ENCODE measurements at places on chromosomes 1 and 21.

DNA sequence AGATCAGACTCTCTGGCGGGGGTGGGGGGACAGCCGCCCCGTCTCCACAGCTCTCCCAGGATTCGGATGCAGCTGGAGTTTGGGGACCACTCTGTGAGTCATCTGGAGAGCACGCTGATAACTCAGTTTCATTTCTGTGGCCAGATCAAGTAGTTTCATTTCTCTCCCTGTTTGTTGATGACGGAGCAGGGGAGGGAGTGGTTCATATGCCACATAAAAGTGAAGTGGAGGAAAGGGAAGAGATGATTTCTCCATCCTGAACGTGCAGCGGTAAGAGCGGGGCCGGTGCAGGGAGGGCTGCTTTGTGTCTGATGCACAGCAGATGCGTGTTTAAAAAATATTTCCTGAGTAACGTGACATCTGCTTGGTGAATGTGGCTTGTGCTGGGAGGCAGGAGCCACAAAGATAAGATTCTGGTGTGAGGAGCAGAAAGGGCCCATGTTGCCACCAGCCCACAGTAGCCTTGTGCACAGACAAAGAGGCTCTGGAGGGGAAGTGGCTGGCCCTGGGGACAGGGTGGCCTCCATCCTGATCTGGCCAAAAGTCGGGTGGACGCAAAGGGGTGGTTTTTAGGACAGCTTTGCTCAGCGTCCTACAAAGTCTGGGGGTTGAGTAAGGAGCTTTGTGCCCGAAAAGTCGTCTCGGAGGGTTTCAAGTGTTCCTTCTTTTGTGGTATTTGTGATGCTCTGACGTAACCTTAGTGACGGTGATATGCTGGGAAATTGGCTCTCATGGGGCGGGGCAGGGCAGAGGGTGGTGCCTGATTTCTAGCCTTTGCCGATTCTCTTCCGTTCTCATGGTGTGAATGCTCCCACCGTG lies at the start of gene MX2:
Gene MX2, plus strand, starts transcription at position 242 of the 819 bp plus-strand sequence. CDS start 14,880 bp downstream, outside the sequence.
- DNase-seq: no peak

GRCh38 chr1:212021563-212021962 lies 13.8 kb downstream of the INTS7 start:
- no peak for DNase-seq

- DNase-seq: no peak
Measured at GRCh38 chr1:3633344-3634058, 8.7 kb downstream of the TPRG1L start.

GRCh38 chr1:51661081-51661518 lies 44.2 kb downstream of the OSBPL9 start:
- DNase-seq: no peak

GRCh38 chr1:217135987-217136894 lies 413.0 kb upstream of the ESRRG start:
- no peak for DNase-seq

DNA sequence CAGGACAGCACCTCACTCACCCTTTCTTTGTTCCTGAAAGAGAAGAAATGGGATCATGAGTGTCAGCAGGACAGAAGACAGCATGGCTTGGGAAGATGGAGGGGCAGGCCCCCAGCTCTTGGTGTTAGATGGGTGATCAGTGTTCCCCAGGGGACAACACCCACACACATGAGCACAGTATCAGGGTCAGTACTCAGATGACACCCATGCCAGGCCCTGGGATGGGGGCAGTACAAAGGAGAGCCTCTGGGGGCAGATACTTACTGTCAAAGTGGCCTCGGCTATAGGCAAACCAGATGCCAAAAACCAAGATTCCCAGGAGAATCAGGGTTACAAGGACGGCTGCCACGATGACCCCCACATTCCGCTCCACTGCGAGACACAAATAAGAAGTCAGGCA lies 21.6 kb downstream of the F11R start:
- DNase-seq: no peak

GRCh38 chr1:239244084-239244483 lies 142.3 kb upstream of the CHRM3 start:
- DNase-seq: no peak

- no peak for DNase-seq
Measured at GRCh38 chr1:3678361-3679097, 26.2 kb downstream of the TP73 start.

DNA sequence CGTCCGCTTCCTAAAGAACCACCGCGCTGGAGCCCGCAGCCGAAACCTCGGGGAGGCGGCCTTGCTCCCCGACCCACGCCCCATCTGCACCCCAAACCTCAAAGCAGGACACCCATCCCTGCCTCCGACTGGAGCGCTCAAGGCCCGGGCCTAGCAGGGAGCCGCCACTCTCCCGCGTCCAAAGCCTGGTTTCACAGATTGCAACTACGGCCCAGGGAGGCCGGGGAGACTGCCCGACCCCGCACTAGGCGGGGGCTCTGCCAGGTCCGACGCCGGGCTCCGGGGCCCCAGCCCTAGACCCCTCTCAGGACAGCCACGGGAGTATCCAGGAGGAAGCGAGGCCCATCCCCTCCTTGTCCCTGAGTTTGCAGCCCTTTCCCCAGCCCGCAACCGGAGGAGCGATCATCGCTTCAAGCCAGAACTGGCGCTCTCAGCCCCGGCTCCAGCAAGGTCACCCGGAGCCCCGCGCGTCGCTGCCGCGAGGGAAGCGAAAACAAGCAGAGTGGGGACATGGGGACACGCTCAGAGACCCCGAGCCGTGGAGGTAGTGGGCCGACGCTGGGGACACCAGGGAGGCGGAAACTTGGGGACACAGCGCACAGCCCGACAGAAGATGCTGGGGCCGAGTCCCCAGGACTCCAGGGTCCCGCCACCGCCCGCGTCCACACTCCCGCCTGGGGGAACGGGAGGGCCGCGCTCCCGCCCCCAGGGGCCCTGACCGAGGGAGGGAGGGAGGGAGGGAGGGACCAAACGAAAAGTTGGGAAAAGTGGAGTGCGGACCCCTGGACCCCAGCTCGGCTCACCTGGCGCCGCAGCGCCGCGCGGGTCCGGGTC lies 433 bp downstream of the TMEM200B start:
- no peak for DNase-seq

DNA sequence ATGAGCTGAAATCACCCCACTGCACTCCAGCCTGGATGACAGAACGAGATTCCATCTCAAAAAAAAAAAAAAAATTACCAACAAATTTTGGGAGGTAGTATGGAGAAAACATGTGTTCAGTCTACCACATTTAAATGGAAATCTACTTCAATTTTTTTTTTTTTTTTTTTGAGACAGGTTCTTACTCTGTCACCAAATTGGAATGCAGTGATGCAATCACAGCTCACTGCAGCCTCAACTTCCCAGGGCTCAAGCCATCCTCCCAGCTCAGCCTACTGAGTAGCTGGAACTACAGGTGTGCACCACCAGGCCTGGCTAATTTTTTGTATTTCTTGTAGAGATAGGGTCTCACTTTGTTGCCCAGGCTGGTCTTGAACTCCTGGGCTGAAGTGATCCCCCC lies 82.1 kb downstream of the GFI1 start:
- DNase-seq: no peak

- DNase-seq: no peak
Measured at GRCh38 chr1:73026114-73026513, 743.8 kb upstream of the NEGR1 start.

DNA sequence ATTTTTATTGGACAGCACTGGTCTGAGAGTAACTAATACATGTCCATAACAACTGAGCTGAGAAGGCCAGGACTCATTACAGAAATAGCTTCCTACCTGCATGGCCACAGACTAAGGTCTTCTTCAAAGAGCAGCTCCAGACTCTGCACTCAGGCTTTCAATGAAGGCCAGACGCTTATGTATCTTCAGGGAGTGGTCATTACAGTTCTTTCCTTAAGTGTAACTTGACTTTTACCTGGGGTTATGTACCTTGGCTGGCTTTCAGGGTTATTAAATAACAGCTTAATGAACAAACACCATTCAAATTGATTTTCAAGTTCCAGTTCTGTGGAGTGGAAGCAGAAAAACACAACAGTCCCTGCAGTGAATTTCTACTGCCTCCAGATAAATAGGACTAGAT lies 23.8 kb upstream of the SLC22A15 start:
- DNase-seq: no peak

GRCh38 chr1:116763787-116764465 lies 9.7 kb downstream of the CD2 start:
- DNase-seq: no peak

DNA sequence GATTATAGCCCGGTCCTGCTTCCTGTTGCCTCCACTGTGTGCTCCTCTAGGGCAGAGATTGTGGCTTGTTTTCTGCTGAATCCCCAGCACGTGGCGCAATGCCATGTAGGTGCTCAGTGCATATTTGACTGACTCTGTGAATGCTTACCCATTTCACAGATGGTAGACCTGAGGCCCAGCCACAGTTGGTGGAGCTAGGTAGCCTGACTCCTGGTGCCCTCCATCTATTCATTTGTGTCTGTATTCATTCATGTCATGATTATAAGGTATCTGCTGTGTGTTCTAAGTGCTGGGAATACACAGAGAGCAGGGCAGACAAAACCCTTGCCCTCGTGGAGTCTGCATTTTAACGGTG lies 22.5 kb downstream of the TNFRSF1B start:
- DNase-seq: no peak

GRCh38 chr1:28971980-28972771 lies 57.8 kb downstream of the EPB41 start:
- DNase-seq: no peak

DNA sequence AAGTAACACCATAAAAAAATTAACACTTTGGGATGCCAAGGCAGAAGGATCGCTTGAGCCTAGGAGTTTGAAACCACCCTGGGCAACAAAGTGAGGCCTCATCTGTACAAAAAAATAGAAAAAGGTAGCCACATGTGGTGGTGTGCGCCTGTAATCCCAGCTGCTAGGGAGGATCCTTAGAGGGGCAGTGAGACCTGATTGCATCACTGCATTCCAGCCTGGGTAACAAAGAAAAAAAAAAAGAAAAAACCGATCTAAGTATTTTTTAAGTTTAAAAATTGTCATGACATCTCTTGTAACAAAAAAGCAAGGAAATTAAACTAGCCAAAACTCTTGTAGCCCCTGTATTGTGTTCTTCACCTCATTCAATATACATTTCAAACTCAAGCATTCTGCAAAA lies 39.5 kb downstream of the ZZZ3 start:
- no peak for DNase-seq

DNA sequence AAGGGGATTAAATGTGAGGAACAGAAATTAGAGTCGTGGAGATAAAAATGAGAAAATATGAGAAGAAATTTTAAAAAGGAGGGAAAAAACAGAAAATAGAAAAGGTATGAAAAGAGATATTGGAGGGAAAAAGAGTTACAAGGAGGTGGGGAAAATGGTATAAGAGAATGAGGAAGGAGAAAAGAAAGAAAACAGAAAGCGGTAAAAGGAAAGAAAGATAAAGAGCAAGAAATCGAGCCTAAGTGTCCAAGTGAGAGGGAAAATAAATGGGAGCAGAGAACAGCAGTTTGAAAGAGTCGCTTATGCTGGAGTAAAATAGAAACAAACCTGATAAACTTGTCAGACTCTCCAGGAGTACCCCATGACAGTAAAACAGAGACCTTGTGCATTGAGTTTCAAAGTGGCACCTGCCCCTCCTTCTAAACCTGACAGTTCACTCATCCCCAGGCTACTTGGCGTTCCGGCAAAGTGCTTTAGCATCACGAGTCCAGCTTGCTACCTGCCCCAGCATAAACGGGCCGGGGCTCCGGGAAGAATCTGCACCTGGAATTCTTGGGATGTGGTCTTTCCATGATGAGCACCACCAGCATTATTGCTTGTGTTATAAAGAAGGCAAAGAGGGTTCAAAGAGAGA lies 585 bp downstream of the NEGR1 start:
- DNase-seq: no peak

- DNase-seq: no peak
Measured at GRCh38 chr21:34890724-34891612, 158.1 kb downstream of the RUNX1 start.

DNA sequence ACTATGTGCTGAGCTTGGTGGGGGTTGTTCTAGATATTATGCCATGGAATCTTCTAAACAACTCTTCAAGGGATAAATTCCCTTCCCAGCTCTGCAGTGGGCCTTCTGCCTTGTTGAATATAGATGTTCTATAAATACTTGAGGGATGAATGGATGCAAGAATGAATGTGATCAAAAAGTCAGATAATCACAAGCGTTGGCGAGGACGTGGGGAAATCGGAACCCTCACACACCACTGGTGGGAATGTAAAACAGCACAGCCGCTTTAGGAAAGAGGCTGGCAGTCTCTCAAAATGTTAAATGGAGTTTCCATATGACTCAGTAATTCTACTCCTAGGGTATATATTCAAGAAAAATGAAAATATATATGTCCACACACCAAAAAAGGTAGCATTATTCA lies 19.0 kb downstream of the SDC3 start:
- no peak for DNase-seq

DNA sequence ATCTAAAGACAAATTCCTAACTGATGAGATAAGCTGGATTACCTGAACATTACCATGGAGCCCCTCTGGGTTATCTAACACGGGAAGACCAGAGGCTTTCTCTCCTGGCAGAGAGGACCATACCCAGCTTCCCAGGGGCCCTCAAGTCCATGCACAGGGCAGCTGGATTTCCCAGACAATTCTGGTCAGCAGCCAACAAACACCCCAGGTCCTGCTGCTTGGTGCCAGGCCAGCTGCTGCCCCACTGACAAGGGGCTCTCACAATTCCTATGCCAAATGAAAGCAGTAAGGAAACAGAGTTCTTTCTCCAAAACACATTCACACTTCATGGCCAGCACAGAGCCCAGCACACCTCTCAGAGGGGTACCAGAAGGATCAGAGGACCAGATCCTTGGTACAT lies 114.2 kb downstream of the HLCS start:
- DNase-seq: no peak

- no peak for DNase-seq
Measured at GRCh38 chr21:29751473-29752185, 188.2 kb downstream of the GRIK1 start.

- no peak for DNase-seq
Measured at GRCh38 chr1:72431810-72432209, 149.5 kb upstream of the NEGR1 start.

- DNase-seq: no peak
Measured at GRCh38 chr1:79603843-79604242, 597.3 kb upstream of the ADGRL4 start.

GRCh38 chr1:228472655-228473054 lies 14.5 kb upstream of the RNF187 start:
- no peak for DNase-seq

GRCh38 chr21:37237764-37238163 lies 29.4 kb downstream of the VPS26C start:
- no peak for DNase-seq

GRCh38 chr1:154154534-154155191 lies at the start of gene NUP210L:
Gene NUP210L (minus strand): TSS chr1:154155073.
- DNase-seq: no peak

DNA sequence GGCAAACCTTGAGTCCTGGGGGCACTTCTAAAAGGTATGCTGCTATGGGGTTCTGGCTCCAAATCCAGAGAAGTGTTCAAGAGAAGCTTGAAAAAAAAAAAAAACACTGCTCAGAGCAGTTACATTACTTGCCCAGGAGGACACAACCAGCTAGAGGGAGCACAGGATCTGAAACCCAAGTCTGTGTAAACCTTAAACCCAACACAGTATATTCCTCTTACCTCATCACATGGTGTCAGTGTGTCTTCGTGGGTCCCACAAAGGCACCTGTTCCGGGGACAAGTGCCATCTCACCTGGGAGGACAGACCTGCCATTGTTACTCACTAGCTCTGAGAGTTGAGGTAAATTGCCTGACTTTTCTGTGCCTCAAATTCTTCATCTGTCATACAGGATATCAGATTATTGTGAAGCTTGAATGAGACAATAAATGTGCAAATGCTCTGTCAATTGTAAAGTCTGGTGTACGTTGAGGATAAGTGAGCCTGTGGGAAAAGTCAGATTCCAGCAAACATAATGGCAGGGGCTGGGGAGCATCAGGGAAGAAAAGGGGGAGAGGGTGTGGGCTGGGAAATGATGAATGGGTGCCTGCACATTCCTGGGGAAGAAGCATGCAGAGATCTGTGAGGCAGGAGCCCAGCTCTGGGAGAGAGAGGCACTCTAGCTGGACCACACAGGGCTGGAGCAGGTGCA lies 170.4 kb upstream of the ZC3H12A start:
- no peak for DNase-seq

Data from stimulated activated CD8-positive, alpha-beta memory T cell treated with anti-CD3 and anti-CD28 coated beads, Interleukin-15, amount 100 ng/mL, for 24 hours (primary cell).